ENCODE measurements at places on chromosomes 5 and 9.

- DNase-seq = no peak
Observed at GRCh38 chr9:133944746-133945135, 47.4 kb downstream of the VAV2 start.

DNA sequence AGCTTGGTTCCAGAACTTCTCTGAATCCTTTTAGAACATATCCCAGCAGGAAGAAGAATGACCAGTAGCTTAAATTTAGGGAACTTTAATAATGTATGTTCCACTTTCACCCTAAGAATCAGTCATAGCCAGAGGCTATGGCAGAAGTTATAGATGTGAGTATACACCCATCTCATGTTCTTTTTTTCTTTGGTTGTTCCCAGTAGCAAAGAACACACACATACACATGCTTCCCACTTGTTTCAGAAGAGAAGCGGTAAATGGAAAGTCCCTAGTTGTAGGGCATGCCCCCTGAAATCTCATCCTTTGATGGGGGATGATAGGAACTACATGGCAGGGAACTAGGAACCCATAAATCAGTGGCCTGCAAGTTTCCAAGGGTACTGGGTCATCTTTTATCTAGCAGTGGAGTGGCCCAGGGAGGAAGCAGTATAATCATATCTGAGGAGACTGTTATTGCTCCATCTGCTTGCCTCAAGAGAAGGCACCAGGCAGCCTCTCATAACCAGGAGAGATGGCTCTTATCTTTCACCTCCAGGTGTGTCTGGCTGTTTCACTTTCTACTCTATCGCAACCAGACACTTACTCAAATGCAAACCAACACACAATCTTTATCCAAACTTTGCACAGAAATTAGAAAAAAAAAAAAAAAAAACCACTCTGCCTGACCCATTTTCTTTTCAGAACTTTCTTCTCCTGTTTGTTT, 109.5 kb downstream of the SNCAIP start:
- DNase-seq = no peak

DNA sequence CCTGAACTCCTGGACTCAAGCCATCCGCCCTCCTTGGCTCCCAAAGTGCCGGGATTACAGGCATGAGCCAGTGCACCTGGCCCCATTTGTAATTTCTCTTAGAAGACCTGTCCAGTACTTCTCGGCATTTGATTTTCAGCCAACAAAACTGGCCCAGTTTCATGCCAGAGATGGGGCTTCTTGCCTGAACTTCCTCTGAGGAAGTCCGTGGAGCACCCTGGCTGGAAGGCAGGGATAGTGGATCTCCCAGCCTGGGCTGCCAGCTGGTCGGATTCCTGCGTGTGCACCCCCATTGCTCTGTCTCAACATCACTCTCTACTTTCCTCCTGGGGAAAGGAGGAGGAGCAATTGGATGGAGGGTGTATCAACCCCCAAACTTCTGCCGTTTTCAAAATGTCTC, 39.0 kb downstream of the FAM78A start:
- DNase-seq = no peak

- DNase-seq = peak; percentile 1
Observed at GRCh38 chr5:171750311-171750788, 35.3 kb upstream of the SMIM23 start.

GRCh38 chr5:9350301-9350797, 195.5 kb downstream of the SEMA5A start:
- DNase-seq = no peak

DNA sequence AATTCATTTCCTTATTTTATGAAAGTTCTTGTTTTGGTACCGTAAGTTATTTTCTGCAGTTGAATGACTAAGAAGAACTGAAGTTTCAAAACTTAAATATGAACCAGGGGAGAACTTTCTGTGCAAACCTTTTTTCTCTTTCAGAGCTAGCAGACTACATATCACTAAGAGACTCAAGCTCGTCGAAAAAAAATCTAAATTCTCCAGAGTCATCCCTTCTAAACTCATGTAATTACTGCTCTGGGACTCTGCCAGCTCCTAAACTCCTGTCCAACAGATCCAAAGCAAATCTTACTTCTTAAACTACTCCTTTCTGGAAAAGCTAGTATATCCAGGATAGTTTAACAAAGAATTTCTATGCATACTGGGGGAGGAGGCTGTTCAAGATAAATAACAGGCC, 87.0 kb upstream of the NR5A1 start:
- DNase-seq = no peak

GRCh38 chr5:140391312-140391711, 10.3 kb upstream of the ANKHD1 start:
- no peak for DNase-seq

- no peak for DNase-seq
Observed at GRCh38 chr5:155455791-155456514, 442.4 kb downstream of the KIF4B start.

All from NCI-H1930 (cell line).